ENCODE measurements at places on chromosomes 5 and 9.

DNA sequence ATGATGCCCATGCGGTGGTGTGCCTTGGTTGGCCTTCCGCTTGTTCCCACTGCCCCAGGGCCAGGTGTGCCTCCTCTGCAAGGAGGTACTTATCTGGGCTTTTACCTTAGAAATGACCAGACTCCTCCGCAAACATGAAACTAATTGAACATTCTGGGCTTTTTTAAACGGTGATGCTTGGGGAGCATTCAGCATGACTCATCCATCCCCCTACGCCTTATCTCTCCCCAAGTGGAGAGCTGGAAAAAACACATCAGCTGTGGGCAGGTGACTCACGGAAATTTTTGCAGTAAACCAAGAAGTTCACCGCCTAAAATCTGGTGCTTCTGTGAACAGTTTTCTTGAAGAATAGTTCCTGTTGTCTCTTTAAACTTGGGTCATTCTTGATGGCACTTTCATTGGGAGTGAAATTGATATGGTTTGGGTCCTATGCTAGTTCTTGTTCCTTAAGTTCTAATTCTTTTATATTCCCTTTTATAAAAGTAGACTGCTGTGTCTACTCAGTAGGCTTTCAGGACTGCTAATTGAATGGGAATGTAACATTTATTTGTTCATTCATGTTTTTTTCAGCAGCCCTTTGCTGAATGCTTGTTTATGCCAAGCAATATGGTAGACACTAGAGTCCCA lies 39.6 kb downstream of the SFXN1 start:
- DNase-seq = peak; percentile 58

DNA sequence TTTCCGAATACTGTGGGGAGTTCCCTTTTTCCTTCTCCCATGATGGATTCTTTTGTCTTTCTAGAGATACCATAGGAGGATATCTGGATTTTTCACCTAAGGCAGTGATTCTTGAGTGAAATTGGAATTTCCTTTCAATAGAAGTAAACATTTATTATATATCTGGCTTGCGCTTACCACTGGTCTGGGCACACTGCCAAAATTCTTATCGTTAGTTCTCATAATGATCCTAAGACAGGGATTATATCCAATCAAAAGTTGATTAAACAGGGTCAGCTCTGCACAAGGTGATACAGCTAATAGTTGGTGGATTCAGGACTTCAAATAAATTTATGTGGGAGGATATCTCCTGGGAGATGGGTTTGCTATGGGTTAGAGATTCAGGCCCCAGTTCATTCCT lies 9.6 kb downstream of the TLE4 start:
- peak; percentile 54 for DNase-seq

GRCh38 chr9:94869415-94869843 lies 142.9 kb downstream of the AOPEP start:
- no peak for DNase-seq

GRCh38 chr5:35089334-35090314 lies 41.9 kb upstream of the AGXT2 start:
- DNase-seq = peak; percentile 73

GRCh38 chr5:170252720-170253350 lies 20.1 kb downstream of the C5orf58 start:
- DNase-seq = peak; percentile 8

- peak; percentile 53 for DNase-seq
Observed at GRCh38 chr5:138138949-138139780, at the start of gene NME5. NME5 (minus strand) TSS chr5:138139428; CDS start chr5:138138780, 648 bp downstream.

- peak; percentile 26 for DNase-seq
Observed at GRCh38 chr9:5799314-5799713, 33.6 kb downstream of the ERMP1 start.

DNA sequence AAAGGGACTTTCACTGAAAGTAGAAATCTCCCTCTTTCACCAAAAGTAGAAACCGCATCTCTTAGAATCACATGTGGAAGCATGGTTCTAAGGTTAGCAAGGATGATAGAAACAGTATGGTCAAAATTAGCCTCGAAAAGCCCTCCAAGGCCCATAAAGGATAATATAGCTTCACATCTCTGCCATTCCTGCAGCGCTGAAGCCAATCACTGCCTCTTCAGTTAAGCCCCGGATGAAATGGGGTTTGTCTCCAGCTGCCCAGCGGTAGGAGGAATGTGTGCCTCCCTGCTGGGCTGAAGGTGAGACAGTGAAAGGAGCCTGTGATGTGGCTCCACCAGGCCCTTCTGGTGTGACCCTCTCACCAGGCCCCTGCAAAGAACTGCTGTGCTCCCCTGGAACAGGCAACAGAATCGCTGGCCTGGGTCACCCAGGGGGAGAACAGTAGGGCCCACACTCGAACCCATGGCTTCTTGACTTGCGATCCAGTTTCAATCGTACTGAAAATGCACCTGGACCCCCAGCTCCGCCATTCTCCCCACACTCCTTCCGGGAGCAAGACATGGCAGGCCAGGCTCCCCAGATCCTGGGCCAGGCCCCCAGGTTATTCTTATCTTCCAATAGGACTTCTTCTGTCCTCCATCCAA lies 47.2 kb downstream of the CAMK2A start:
- DNase-seq = no peak

GRCh38 chr5:143769026-143769786 lies 42.8 kb upstream of the HMHB1 start:
- no peak for DNase-seq

- no peak for DNase-seq
Observed at GRCh38 chr5:115785381-115786065, 30.9 kb downstream of the CDO1 start.

DNA sequence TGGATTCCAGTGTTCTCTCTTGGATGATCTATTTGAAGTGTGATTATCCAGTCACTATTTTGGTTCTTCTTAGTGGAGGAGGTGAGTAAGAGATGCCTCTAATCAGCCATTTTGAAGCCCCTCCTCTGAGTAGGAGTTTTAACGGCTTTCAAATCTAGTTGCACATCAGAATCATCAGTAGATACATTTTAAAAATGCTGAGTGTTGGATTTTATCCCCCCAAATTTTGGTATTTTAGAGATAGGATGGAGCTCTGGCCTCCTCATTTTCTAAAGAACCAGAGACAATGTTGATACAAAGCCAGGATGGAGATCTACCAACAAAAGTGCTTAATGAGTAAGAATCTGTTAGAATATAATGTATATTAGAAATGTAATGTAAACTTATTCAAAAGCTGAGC lies 1061.0 kb upstream of the WWC1 start:
- no peak for DNase-seq

DNA sequence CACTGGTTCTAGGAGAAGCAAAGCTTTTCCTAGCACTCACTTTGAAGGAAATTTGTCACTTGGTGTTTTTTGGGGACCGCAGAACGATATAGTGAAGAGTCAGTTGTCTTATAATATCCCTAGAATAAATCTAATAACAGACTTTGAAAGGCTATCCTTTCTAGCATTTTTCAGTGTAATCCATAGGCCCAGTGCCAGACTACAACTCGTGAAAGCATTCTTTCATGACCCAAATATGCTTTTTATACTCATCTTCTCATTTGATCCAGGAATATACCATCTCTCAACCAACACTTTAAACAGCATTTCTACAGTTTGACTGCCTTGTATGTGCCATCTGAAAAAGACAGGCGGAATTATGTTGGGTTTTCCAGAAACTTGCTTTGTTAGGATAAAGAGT lies 104.0 kb downstream of the ERCC6L2 start:
- peak; percentile 18 for DNase-seq

DNA sequence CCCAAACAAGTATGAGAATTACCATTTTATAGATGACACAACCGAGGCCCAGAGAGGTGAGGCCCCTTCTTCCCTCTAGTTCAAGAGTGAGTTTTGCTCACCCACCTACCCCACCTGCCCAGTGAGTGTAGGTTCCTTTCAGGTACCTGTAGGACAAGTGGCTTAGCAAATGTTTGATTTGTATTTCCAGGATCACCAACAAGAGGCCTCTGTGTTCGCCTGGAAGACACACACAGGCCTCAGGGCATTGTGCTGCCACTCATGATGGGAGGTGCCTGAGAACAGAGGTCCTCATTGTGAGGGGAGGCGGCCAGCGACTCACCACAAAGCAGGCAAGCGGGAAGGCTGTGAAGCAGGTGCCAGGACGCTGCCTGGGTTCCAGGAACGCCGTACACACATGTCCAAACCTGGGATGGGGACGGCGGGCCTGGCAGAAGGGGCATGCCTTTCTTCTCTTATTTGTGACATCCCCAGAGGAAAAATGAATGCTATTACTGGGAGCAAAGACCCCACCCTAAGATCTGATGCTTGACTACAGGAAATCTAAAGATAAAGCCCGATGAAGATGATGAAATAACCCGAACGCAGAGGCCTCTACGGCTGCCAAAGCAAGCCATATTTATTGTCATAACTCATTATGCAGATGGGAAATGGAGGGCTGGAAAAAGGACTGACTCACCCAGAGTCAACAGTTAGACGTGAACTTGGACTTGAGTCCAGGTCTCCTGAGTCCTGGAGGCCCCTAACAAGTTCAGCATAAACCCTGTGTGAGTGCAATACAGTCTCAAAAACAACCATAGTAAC lies 60.2 kb upstream of the SLC25A51 start:
- peak; percentile 94 for DNase-seq

- no peak for DNase-seq
Observed at GRCh38 chr5:138339464-138339863, 1.4 kb downstream of the FAM53C start.

GRCh38 chr5:179270581-179271427 lies 74.5 kb downstream of the ADAMTS2 start:
- DNase-seq = peak; percentile 66

DNA sequence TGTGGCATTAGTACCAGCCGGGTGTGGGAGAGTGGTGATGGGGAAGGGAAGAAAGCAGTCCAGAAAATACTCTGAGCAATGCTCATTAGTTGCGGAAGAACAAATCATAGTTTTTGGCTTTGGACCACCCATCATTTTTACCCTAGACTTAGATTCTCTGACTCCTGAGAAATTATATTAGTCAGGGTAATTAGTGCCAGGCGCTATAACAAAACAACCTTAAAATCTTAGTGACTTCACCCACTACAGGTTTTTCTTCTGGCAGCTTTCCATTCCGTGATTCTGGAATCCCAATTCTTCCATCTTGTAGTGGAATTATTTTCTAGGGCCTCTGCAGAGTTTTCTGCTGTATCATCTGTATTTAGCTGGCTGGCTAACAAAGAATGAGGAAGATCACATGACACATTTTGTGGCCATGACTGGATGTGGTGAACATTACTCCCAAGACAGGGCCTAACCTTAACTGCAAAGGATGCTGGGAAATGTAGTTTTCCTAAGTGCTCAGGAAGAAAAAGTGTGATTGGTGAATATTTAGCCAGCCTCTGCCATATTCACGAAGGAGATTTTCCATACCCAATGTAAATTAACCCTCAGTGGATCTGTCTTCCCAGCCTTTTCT lies 373.0 kb upstream of the MEF2C start:
- DNase-seq = peak; percentile 68

DNA sequence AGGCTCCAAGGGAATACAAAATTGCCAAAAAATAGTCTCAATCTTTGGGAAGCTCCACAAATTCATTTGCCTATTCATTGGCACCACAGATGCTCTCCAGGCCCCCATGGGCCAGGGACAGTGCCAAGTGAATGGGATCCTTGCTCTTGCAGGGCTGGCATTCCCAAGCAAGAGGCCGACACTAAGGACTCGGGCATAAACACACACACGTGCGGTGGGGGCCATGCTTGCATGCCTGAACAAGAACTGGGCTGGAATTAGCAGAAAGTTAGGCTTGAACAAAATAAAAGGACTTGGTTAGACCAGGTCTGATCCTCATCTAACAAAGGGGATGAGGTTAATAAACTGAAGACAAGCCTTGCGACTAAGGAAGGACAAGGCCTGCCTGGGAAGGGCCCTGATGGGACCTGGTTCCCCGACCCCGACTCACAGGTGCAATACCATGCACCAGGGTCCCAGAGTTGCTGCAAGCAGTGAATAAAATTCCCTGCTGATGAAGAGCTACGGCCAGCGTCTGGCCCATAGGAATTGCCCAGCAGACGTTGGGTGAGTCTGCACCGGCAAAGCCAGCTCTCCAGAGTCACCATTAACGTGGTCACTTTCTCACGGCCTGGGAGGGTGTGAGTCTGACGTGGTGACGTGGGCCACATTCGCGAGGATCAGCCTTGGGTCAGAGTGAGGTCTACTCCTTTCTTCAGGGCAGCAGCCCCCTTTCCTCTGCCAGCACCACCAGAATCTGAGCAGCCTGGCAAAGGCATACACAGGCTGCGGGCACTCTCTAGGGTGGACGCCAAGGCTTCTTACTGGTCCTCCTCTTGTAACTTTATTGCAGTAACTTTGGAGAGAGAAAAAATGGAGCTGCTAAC lies 77.4 kb upstream of the FCN1 start:
- DNase-seq = no peak

DNA sequence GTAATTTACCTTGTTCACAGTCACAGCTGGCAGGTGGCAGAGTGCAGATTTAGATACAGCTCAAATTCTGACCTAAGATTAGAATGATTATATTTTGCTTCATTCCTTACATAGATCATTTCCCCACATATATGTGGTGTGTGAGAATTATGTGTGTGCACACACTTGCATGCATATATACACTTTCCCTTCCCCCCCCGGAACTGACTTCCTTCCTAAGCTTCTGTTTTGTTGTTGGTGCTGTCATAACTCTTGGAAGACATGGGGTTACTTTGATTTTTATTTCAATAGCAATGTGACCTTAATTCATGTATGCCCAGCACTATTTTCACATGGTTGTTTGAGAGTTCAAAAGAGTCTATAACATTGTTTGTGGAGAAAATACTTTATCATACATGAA lies 112.8 kb downstream of the CMYA5 start:
- no peak for DNase-seq

DNA sequence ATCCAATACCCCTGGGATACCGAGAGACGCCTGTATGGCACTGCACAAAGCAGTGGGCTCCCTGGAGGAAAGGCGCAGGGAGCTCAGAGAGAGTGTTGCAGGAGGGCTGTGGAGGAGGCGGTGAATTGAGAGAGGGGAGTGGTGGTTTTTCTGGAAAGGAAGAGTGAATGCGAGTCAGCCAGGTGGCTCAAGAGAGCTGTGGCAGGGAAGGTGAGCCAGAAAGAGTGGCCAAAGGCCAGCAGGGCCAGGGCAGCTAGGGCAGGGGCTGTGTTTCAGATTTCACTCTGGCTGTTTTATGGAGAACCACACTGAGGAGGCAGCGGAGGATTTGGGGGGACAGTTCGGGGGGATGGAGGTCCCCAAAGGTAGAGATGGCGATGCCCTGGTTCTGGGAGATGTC lies 13.0 kb upstream of the DAB2IP start:
- no peak for DNase-seq

GRCh38 chr5:40441733-40442132 lies 238.0 kb upstream of the PTGER4 start:
- DNase-seq = no peak

- peak; percentile 94 for DNase-seq
Observed at GRCh38 chr9:120394058-120394669, 185.8 kb downstream of the CDK5RAP2 start.

DNA sequence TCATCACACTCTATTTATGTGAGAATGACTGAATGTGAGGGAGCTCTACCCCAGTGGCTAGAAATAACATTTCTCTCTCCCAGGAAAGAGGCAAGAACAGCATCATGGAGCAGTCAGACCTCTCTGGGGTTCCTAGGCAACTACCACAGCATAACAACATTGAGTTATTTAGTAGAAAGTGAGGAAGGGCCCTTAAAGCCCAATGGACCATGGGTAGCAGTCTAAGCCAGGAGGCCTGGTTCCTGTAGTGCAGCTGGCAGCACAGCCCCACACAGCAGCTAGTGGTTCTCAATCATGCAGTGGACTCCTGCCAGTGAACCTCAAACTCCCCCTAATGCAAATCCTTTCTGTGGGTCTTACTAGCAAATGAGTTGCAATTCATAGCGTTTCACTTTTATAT lies 55.3 kb downstream of the SPEF2 start:
- DNase-seq = no peak

Measured in fibroblast of skin of abdomen (primary cell).